ENCODE measurements at places on chromosomes 3 and 15.

DNA sequence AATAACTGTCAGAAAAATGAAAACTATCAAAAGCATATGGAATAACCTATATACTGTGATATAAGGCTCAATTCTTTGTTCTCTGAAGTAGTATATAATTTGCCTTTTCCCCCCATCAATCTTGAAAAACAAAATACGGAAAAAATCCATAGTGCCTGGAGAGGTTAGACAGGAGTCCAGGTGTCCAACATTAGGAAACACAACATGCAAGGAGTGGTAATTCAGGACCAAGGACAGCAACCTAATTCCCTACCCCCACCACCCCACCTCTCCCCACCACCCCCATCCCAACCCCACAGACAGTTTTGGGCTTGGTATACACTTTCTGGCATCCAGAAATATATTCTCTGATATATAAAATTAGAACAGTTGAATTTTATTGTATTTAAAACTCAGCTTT is 55.1 kb upstream of the SLC25A26 start:
- DNase-seq: no peak

GRCh38 chr15:31098491-31098917 is 3.0 kb downstream of the TRPM1 start:
- no peak for DNase-seq

DNA sequence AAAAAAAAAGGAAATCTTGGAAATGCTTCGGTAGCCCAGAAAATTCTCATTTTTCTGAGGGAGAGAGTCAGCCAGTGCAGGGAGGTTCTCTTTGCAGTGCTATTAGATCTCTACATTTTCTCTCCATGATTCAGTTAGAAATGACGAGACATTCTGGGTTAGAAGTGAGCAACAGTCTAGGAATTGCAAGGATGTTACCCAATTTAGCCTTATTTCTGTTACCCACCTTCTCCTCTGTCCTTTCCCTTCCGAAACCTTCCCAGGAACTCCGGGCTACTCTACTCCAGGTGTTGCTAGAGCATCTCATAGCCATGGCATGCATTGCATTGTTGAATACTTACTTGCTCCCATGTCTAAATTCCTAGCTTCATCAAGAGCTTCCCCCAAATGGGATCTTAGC is 106.8 kb downstream of the EDEM1 start:
- DNase-seq: no peak

- no peak for DNase-seq
These were observed 6.4 kb upstream of the REC114 start for GRCh38 chr15:73436613-73437012.

DNA sequence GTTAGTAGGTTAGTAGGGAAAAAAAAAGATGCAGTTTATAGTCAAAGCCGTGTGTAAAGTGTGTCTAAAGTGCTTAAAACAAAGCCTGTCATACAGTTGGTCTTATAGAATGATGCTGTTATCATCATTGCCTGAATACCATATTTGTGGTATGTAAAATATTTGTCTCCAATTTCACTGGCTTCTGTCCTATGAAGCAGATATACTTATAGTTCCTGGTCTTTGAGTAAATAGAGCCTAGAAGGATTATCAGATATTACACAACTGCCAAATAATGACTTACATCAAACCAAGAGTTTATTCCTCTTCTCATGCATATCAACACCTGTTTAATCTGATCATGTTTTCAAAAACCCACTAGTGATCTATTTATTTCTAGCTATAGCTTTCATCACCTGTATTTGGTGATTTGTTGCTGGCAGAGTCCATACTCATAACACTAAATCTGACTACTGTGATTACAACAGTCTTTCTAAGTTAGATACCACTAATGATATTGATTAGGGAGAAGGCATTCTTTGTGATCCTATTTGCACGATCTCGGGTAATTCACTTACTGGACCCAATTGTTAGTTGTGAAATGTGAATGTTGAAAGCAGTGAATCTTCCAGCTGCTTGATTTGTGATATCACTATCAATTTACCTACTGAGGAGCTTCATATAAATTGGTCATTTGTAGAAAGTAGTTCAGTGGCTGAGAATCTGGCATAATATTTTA is 413.7 kb downstream of the LPP start:
- DNase-seq: no peak

DNA sequence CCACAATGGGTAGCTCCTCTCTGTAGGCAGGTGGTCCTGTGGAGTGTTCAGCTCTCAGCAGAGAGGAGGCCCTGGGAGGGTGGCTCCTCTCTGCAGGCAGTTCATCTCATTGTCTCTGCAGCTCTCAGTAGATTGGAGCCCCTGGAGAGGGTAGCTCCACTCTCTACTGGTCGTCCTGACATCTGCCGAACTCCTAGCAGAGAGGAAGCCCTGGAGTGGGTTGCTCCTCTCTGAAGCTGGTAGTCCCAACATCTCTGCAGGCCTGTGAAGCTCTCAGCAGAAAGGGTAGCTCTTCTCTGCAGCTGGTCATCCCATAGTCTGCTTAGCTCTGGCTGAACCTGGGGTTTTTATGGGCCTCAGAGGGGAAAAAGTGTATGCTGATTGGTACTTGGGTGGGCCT is 50.8 kb downstream of the EFCAB12 start:
- no peak for DNase-seq

DNA sequence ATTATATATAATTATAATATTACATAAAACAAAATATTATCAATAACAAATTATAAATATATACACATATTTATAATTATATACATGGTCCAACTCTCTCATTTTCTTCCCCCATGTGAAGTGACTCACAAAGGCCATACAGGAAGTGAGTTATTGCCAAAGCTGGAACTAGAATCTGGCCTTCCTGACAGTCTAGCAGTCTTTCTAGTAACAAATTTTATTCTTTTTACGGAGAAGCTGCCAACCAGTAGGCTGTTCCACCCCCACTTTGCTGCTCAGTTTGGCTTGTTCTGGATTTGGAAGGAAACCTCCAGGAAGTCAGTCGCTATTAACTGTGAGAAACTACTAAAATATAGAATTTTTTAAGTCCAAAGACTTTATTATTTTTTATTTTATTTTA is 79.6 kb downstream of the DHX36 start:
- DNase-seq: no peak

- DNase-seq: no peak
These were observed 66.4 kb downstream of the TCF12 start for GRCh38 chr15:56984681-56985481.

- DNase-seq: no peak
These were observed 17.4 kb downstream of the ABTB1 start for GRCh38 chr3:127690106-127690505.

DNA sequence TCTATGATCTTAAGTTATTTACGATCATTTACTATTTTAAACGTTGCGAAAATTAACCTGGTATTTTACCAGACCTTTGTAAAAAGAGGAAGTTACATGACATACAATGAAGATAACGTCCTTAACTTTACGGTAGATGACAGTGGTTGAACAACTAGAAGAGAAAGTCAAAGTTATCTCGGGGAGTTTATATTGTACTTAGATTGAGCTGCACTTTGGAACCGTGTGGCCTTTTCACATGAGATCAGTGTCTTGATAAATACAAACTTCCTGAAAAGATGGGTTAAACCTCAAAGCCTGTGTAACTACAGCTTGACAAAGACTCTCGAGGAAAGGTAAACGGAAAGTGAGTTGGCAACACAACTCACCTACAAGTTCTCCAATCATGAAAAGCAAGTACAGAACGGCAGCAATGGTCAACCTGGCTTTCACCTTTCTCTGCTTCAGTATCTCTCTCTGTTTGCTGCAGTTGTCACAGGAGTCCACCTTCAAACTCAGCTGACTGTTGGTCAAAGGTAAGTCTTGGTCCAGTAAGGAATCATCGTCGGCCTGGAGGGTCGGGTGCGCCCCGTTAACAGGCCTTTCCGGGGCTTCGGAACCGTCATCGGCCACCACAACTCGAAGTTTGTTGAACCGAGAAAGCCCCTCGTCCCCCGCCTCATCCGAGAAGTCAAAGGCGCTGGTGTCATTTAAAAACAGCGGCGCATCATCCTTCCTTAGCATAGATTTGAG is 793 bp downstream of the SLC30A4 start:
- peak; percentile 5 for DNase-seq

Measured in NCI-H1092 treated with DMSO at 0.1 percent for 48 hours (cell line).